ENCODE measurements at places on chromosomes 3 and 15.

- DNase-seq = no peak
These were observed 246.4 kb downstream of the RBMS3 start for GRCh38 chr3:29527246-29527645.

GRCh38 chr15:78944202-78944625, 632 bp downstream of the CTSH start:
- DNase-seq = no peak

DNA sequence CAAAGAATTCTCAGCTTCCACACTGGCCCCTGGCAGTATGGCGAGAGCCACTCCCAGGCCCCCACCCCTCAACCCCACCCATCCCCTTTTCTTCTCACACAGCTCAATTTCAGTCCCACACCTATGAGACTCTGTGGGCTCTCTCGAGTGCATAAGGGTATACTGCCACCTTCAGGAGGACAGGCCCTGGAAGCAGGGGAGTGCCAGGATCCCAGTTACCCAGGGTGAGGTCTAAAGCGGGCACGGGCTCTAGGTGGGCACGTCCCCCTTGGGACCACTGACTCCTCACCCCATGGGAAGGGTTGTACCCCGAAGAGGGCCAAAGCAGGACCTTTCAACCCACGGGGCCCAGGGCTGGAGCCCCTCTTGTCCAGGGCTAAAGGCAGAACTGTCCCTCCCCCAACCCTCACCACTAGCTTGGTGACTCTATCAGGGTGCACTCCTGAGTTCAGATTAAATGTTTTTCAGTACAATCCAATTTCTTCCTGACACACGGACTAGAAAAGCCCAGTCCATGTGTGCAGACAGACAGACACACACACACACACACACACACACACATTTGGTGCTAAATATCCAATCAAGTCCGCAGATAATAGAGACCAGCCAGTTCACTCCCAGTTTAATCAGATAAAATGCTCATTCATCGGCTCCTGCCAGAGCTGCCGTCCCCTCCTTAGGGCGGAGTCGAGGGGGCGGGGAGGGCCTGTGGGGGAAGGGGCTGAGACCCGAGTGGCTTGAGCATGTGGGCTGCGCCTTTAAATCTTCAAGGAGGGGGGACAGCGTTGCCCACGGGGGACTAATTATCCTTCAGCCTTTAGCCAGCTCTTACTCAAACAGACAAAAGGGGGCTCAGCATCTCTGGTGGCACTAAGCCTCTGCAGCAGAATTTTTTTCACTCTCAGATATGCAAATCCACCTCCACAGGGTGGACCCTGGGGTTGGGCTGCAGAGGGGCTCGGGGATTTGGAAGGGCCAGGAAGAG, 59.3 kb downstream of the CYP11A1 start:
- peak; percentile 46 for DNase-seq

GRCh38 chr3:163328680-163329079, 1749.6 kb downstream of the SI start:
- no peak for DNase-seq

DNA sequence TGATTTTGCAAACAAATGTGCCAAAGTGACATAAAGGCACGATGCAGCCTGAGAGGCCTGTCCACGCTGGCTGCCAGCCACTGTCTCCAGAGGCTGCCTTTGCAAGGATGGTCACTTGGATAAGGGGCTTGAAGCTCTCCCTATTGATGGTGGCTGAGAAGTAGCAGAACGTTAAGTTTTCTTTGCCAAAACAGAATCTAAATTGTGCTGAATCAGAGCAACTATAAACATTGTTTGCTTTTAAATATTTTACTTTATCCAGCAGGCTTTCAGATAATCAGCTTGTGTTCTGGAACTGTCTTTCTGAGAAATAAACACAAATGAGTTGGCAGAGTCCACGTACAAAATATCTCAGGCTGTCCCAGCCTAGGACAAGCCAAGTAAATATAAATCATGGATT, 23.8 kb upstream of the CNBP start:
- DNase-seq = no peak

Measured in activated CD4-positive, alpha-beta T cell treated with anti-CD3 and anti-CD28 coated beads, Interleukin-10, Interleukin-2, amounts not matched to agents 100 ng/mL and 50 ng/mL, durations not matched to agents 16 hours and 8 hours (primary cell).